Peyer's patch (tissue), 4 donors: ENCODE measurements at places on chromosomes 5 and 9. TPM values are rescaled to one million over a fixed set of nuclear protein-coding genes. Genes with fewer than 3 reads are reported as not detected.

Gene TSLP
- not detected for total RNA-seq

Gene NDST1
- total RNA-seq: 168 TPM

Gene PHF24
- total RNA-seq: not detected

Gene PCDHA12
- 1.1 TPM for total RNA-seq

Gene TICAM2
- not detected for total RNA-seq

Gene NRG2
- 0.80 TPM for total RNA-seq

Gene LCN10
- 28.1 TPM for total RNA-seq

Gene CDC25C
- total RNA-seq: 0.95 TPM

Gene SCAI
- 8.7 TPM for total RNA-seq

Gene ADAMTS13
- total RNA-seq: 4.4 TPM

Gene TRMO
- total RNA-seq: 27.5 TPM

Gene MYMK
- total RNA-seq: not detected

Gene DNAJC21
- total RNA-seq: 37.8 TPM

Gene CDKN2A
- total RNA-seq: 37.1 TPM

Gene ALDH1A1
- 281 TPM for total RNA-seq

Gene SLC46A2
- not detected for total RNA-seq

Gene PLAC8L1
- total RNA-seq: 2.0 TPM

Gene OCLN
- total RNA-seq: 103 TPM

Gene SLC25A2
- 4.1 TPM for total RNA-seq
